Activated naive CD4-positive, alpha-beta T cell (primary cell): ENCODE measurements at places on chromosomes 7 and 10.

- no peak for DNase-seq
These were observed 221.5 kb upstream of the AOAH start for GRCh38 chr7:36945612-36946400.

DNA sequence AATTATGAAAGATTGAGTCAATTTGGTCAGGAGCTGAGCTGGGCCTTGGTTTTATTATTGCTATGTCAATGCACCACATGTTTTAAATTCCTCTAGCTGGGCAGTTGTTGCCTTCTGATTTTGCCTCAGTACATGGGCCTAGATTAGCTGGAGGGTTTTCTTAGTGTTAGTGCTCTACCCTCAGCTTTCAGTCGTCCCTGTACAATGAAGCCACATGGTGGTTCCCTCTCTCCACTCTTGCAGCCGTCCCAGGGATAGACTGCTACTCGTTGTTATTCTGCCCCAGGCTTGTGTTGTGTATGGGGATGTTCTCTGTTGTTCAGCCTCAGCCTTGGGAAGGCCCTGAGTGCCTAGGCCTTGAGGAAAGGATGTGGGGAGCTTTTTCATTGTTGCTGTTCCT, 37.0 kb downstream of the NHLRC2 start:
- DNase-seq = no peak

DNA sequence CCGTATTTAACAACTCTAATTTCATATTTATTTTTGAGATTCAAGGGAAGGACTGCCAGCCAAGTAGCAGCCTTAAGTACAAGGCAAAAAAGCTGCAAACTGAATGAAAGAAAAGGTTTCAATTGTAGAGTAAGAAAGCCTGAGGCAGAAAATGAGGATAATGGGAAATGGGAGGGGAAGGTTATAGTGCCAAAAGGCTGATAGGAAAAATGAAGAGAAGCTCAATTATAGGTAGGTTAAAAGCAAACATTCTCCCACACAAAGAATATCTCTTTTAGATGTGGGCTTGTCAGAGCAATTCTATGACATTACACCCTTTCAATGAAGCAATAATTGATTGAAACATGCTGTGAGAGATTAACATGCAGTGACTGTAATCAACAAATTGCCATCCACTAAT, 175.3 kb downstream of the RAPGEF5 start:
- no peak for DNase-seq

DNA sequence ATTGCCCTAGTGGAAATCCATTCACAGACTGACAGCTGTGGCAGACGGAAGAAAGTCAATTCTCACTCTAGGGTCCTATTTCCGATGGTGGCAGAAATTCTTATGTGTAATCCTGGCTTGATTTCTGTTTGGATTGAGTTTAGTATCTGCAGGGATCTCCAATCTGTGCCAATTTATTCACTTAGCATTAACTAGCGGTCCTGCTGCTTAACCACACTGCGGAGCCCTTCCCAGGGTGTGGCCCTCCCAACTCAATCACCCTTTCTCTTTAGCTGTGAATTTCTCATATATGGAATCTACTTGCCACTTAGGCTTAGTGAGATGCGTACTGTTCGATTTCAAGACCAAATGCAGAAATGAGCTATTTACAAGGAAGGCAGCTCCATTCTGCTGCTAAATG, 215.7 kb downstream of the SFMBT2 start:
- no peak for DNase-seq

GRCh38 chr7:116395141-116395791, 104.3 kb upstream of the CAV2 start:
- no peak for DNase-seq

DNA sequence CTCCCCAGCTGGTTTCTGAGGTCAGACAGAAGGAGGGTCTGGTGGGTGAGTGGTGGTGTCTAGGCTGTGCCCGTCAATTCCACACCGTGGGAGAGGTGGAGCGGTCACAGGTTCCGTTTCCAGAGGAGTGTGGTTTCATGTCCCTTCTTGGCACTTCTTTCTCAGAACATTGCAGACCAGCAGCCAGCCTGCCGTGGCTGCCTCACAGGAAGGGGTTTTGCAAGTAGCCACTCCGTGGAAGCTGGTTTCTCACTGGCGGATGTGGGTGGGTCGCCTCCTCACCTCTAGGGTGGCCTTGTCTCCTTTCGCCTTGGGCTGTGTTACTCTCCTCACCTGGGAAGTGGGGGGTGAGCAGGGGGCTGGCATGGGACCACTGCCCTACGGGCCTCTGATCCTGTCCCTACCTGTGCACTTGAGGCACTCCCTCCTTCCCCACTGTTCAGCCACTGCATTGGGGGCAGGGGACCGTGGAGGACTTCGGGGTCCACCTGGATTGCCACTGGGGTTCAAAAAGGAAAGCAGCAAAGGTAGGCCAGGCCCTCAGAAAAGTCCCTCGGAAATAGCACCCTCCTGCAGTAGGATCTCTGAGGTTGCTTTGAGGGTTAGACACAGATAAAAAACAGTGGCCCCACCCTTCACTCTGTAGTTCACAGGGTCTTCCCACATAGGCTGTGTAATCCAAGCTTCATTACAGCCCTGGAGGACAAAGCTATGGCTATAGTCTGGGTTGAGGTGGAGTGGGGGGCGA, 33.9 kb downstream of the TSPAN14 start:
- DNase-seq = no peak

- DNase-seq = no peak
These were observed 407.4 kb downstream of the GRID1 start for GRCh38 chr10:85959239-85959638.

DNA sequence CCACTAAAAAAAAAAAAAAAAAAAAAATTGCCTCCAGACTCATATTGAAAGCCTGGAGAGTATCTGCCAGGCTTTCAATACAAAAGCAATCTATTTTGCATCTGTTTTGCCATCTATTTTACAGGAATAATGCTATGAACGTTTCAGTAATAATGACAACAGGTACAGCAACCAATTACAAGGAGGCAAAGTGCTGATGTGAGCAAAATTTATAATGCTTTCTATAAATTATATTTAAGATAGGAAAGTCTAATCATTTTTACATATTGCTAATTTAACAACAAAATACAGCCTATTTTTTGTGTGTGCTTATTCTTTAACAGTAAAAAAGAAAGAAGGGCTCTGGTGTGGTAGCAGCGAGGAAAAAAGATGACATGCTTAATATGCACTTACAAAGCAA, 10.0 kb downstream of the WDR91 start:
- DNase-seq = no peak

GRCh38 chr10:126207851-126208250, 180.4 kb downstream of the ADAM12 start:
- DNase-seq = no peak

GRCh38 chr7:96784597-96784996, 75.0 kb upstream of the SEM1 start:
- no peak for DNase-seq

- no peak for DNase-seq
These were observed 6.3 kb downstream of the MTPN start for GRCh38 chr7:135970682-135971365.

- no peak for DNase-seq
These were observed 30.3 kb downstream of the HACD1 start for GRCh38 chr10:17586821-17587234.

DNA sequence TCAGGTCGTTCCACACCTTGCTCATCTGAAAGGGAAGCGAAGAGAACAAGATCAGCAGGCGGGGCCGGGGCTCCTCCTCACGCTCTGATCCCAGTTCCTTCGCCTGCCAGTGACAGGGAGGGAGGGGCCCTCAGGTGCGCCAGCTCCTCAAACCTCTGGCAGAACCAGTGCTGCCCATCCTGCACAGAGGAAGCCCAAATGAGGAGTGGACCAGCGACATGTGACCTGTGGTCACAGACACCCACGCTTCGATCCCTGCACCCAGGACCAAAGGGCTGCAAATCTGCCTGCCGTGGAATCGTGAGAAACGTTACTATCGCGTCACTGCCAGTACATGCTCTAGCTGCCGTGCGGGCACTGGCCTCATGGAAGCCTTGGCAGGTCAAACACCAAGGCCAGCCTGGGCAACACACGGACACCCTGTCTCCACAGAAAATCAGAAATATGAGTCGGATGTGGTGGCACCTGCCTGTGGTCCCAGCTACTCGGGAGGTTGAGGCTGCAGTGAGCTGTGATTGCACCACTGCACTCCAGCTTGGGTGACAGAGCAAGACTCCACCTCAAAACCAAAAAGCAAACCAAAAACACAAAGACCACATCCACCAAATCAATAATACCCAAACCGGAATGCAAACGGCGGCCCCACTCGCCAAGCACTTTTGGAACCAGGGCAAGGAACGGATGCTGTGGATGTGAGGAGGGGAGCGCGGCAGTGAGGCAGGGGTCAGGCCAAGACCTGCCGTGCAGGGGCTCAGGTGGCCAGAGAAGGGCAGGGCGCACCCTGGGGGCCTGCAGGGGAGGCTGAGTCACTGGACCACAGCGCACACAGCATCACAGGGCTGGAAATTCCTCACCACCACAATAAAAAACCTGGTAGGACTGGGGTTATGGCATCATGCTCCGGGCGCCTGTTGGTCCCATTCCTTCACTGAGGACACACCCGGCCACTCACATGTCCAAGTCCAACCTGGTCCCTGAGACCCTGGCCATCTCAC, 13.4 kb downstream of the NUDT1 start:
- no peak for DNase-seq

DNA sequence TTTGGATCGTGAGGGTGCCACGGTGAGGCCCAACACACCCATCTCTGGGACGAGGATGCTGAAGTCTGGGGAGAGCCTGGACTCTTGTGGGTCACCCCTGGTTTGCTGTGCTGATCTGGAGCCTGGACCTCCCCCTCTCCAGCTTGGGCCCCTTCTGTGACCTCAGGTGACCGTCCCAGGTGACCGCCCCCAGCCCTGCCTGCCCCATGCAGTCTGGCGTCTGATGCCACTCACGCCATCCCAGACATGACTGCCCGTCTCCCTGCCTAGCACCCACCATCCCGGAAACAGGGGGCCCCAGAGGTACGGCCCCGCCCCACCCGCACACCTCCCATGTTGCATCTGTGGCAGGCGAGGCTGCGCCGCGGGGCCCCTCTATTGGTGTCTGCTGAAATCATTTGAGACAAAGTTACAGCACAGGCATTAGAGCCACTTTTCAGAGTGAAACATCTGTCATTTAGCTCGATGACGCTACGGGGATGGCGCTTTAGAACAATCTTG, 21.1 kb downstream of the UNCX start:
- no peak for DNase-seq

DNA sequence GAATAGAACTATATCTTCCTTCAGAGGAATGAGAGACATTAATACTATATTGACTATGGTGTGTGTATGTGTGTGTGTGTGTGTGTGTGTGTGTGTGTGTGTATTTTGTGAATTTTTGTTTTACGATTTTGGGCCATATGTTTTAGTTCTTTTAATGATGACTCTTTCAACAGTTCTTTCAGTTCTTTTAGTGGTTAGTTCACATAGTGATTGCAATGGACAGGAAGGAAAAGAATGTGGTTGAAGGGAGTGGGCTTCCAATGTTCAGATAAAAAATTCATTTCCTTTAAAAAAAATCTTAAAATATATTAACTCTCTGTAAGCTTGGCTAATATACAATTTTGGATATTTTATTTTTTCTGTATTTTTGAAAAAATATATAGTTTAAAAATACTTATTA, 315.7 kb upstream of the DGKB start:
- DNase-seq = no peak

GRCh38 chr10:77533146-77533886, 104.3 kb downstream of the KCNMA1 start:
- no peak for DNase-seq

GRCh38 chr7:140990193-140990962, 24.4 kb downstream of the MRPS33 start:
- no peak for DNase-seq

- no peak for DNase-seq
These were observed 652.7 kb downstream of the ANKRD7 start for GRCh38 chr7:118877187-118877586.

GRCh38 chr7:26190417-26190869, 10.1 kb downstream of the HNRNPA2B1 start:
- DNase-seq = no peak

DNA sequence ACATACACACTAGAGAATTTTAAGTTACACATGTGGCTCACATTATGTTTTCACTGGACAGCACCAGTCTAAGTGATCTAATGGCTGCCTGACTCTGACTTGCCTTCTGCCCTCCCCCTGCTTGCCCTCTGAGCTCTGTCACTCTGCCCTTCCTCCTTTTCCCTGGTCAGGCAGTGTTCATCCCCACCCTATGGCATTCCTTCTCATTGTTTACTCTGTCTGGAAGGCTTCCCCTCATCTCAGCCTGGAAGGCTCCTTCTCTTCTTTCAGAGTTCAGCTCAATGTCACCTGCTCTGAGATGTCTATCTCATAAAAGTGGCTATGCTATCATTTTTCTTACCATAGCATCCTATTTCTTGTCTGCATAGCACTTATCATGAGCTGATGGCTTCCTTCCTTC, 305.7 kb downstream of the BMPER start:
- DNase-seq = no peak

DNA sequence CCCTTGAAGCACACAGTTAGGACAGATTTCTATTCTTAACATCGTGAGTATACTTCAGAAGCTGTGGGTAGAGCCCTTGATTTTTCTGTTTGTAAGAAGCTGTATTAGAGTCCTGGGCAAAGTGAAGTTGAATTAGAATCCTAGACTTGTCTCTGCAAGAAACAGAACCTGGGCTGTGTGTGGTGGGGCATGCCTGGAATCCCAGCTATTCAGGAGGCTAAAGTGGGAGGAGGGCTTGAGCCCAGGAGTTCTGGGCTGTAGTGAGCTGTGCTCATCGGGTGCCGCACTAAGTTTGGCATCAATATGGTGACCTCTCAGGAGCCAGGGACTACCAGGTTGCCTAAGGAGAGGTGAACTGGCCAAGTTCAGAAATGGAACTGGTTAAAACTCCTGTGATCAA, 183.4 kb downstream of the GNAI1 start:
- DNase-seq = no peak
